ENCODE measurements at places on chromosomes 12 and 14.
A peak's percentile ranks its signal among the peaks of the same experiment; 100 is the strongest.

DNA sequence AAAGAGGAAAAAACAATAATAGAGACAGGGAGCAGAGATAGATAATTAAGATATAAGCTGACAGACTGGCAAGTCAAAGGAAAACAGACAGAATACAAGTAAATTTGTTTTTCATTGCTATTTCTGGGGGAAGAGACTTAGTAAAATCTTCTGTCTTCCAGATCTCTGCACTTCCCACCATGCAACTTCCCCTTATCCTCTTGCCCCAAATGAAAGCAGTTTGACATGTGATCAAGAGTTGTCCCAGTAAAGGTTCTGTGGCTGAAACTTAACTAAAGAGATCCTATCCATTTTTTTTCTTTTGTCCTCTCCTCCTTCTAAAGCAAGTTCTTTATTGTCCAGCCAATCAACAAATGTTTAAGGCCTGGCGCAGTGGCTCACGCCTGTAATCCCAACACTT lies 1.5 kb upstream of the MLF2 start:
- H3K27ac ChIP-seq = no peak overlapping the region
- DNase-seq = no peak
- no peak overlapping the region for H3K4me3 ChIP-seq
- peaks cover 7% of the 10 kb centered on the region for H3K36me3 ChIP-seq
- peaks cover 4% of the 10 kb centered on the region for H3K4me1 ChIP-seq

GRCh38 chr12:24045816-24046257 lies 96.4 kb upstream of the SOX5 start:
- no peak for DNase-seq
- no peak overlapping the region for H3K4me3 ChIP-seq
- H3K4me1 ChIP-seq = no peaks in the 10 kb centered on the region
- H3K27me3 ChIP-seq = no peaks in the 10 kb centered on the region
- no peaks in the 10 kb centered on the region for H3K36me3 ChIP-seq

DNA sequence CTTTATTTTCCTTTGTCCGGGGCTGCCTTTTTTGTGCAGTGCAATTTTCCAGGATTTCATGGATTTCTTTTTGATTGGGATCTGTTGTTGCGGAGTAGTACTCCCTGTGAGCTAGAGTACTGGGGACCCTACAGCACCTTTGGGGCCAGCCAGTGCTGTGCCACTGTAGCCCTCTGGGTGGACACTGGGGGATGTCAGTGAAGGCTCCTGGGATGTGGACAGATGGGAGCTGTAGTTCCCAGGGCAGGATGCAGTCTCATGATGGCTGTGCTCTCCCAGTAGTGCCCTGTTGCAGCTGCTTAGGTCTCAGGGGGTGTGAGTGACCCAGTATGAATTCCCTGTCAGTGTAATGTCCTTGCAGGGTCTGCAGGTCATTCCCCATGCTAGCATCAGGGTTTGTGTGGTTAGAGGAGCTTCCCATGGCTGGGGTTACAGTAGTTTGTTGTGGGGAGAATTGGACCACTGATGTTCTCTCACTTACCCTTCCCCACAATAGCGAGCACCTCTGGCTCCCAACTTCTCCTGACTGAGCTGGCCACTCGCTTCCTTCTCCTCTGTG lies 72.2 kb downstream of the BRMS1L start:
- peak; percentile 45 for DNase-seq
- no peaks in the 10 kb centered on the region for H3K27me3 ChIP-seq
- H3K4me1 ChIP-seq = no peaks in the 10 kb centered on the region
- no peak overlapping the region for H3K4me3 ChIP-seq

DNA sequence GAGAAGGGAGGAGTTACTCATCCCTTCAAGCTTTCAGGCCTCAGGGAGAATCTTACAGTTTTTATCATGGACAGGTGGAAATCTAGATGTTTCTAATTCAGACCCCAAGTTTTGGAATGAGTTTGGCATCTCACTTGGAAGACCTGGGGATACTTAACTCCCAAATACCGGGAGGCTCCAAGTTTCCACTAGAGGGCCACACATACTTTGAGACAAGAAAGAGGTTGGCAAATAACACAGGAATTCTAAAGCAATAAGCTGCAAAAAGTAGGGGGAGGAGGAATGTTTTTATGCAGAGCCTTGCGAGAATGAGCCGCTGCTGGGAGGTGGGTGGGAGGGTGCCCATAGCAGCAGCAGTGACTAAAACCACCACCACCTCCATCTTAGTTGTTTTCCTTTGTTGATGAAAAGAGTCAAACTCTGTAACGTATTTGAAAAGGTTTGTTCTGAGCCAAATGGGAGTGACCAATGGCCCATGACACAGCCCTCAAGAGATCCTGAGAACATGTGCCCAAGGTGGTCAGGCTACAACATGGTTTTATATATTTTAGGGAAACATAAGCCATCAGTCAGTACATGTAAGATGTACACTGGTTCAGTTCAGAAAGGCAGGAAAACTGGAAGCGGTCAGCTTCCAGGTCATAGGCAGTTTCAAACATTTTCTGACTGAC lies 34.2 kb upstream of the RNASE1 start:
- DNase-seq = peak; percentile 85
- H3K4me3 ChIP-seq = no peak overlapping the region
- H3K27ac ChIP-seq = no peak overlapping the region
- no peaks in the 10 kb centered on the region for H3K4me1 ChIP-seq

DNA sequence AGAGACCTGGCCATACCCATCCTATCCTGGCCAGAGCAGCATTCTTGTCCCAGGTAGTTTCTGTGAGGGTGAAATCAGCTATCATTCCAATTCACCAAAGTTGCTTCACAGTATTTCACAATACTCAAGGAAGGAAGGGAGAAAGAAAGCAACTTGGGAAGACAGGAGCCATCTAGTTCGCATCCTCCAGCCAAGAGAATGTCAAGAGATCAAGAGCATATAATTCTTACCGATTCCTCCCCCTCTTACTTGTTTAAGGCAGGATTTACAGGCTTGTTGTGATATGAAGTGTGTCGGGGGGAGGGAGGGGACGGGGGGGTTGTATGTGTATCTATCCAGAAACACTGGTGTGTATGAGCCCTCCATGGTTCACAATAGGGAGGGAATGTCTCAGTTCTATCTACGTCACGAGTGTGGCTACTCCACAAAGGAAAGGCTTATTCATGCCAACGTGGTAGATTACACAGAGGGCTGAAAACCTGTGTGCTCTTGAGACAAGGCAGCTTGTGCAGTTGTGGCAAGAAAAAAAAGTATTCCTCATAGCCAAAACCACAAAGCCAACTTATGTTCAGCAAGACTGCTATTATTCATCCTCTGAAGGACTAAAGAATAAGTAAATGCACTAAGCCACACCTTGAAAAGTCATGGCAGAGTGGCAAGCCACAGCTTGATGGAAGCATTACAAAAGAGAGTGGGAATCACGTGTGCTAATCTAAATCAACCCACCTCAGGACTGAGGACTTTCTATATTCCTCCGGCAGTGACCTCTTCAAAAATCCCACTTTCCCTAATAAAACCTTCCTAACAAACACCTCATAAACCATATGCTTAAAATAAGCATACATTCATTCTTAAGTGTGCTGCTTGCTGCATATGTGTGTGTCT lies 35.0 kb downstream of the CORO1C start:
- H3K27me3 ChIP-seq = no peaks in the 10 kb centered on the region
- no peak overlapping the region for H3K27ac ChIP-seq
- no peak overlapping the region for H3K4me3 ChIP-seq
- no peak for DNase-seq
- H3K4me1 ChIP-seq = peaks cover 15% of the 10 kb centered on the region
- H3K36me3 ChIP-seq = peaks cover 1% of the 10 kb centered on the region

- H3K4me3 ChIP-seq = no peak overlapping the region
- no peaks in the 10 kb centered on the region for H3K27me3 ChIP-seq
- DNase-seq = no peak
- no peaks in the 10 kb centered on the region for H3K4me1 ChIP-seq
Measured at GRCh38 chr14:32662211-32662610, 276.5 kb upstream of the NPAS3 start.
